ENCODE measurements at places on chromosomes 3 and 15.

GRCh38 chr3:29241855-29242254, 39.0 kb upstream of the RBMS3 start:
- no peak for DNase-seq

GRCh38 chr3:134860141-134860540, 65.1 kb downstream of the EPHB1 start:
- DNase-seq = no peak

DNA sequence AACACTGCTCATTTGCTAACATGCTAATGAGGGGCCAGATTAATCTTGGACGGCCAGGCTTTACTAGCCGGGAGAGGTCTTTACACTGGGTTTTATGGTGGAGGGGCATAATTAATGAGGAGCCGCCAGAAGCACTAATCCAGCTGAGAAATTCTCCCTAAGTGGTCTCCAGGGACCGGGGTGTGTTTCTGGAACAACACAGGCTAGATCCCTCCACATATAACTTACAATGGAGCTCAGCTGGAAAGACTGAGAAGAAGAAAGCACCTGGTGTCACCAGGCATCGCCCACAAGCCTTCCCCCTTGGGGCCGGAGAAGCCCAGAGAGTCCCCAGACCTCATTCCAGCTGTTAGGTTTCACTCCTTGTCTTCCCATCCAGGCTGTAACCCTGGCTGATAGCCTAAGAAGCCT, 127.5 kb downstream of the MEGF11 start:
- no peak for DNase-seq

- DNase-seq = no peak
Measured at GRCh38 chr3:52073490-52073889, 17.1 kb upstream of the DUSP7 start.

DNA sequence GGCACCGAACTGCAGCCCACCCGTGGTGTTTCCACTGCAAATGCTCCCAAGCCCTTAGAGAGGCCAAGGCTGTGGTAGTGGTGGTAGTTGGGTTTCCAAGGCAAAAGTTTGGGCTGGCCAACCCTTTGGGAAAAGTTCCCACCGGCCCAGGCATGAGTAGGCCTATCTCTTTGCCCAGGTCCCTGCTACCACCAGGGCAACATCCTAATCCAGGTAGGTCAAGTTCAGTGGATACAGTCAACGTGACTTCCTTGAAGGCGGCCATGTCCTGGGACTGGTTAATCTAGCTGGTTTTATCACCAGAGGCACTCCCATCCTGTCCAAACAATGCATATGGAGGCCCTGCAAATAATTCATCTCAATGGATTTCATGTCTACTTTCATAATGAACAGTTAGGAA, 1.6 kb upstream of the ONECUT1 start:
- DNase-seq = no peak

DNA sequence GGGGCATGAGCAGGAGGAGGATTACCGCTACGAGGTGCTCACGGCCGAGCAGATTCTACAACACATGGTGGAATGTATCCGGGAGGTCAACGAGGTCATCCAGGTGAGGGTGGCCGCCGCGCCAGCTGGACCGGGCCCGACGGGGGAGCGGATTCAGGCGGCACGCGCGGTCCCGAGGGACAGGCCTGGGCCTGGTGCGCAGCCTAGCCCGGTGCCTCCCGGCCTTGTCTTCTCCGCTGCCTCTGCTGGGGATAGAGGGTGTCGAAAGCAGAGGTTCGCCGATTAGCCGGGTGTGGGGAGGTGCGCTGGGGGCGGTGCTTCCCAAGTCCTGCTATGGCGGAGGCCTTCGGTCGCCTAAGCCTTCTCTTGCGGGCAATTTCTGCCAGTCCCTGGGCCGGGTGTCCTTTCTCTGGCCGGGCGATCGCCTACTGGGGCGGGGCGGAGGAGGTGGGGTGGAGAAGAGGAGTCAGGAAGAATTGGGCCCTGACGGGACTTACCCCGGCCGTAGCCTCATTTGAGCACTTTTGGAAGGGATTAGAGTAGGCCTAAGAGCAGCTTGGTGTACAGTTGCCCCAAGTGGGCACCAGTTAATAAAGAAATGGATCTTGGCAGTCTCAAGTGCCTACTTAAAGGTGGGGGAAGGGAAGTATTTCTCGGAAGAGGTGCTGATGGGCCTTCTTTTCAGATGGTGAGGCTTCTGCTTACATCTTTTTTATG, 940 bp downstream of the ARIH1 start:
- peak; percentile 94 for DNase-seq

DNA sequence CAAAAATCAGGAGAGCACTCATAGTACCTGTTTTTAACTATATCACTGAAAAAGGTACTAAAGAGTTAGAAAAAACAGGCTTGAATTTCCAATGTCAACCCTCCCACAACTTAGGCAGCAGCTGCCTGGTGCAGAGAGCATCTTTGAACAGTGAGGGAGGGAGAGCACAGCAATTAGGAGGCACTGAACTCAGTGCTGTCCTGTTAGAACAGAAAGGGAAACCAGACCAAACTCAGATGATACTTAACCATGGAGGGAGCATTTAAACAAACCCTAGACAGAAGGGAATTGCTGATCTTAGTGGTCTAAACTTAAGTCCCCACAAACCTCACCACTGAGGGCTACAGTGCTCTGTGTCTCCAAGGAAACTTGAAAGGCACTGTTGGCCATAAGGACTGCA, 179.2 kb upstream of the AGTR1 start:
- no peak for DNase-seq

DNA sequence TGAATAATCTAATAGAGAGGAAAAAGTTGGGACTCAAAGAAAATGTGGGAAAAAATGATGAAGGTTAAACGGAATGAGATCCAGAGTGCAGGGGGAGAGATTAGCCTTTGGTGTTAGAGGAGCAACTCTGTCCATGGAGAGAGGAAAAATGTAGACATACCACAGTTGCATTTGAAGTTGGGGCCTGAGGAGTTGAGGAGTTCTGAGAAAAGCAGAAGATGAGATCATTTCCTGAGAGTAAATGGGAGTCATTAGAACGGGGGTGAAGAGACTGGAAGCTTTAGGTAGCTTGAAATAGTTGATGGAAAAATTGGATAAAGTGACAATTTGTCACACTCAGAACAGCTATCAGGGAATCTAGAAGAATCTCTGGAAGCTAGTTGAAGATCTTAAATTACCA, 7.3 kb downstream of the CCR5AS start:
- no peak for DNase-seq

DNA sequence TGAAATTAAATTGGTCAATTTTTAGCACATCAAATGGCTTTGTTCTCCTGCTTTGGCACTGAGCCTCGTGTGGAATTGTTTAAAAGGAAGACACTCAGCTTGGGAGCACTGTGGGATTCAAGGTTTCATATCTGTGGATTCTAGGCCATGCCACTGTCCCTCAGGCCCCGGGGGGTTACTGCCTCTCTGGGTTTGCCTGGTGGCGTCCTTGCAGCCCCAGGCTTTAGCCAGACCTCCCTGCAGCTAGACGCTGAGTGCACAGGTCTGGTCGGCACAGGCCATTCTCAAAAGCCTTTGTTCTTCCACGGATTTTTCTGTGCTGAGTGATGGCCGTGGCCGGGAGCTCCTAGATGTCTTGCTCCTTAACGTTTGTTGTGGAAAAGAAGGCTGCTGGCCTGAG, 76.2 kb downstream of the CACNA2D3 start:
- DNase-seq = no peak

- DNase-seq = no peak
Measured at GRCh38 chr3:99626417-99626788, 12.0 kb upstream of the COL8A1 start.

DNA sequence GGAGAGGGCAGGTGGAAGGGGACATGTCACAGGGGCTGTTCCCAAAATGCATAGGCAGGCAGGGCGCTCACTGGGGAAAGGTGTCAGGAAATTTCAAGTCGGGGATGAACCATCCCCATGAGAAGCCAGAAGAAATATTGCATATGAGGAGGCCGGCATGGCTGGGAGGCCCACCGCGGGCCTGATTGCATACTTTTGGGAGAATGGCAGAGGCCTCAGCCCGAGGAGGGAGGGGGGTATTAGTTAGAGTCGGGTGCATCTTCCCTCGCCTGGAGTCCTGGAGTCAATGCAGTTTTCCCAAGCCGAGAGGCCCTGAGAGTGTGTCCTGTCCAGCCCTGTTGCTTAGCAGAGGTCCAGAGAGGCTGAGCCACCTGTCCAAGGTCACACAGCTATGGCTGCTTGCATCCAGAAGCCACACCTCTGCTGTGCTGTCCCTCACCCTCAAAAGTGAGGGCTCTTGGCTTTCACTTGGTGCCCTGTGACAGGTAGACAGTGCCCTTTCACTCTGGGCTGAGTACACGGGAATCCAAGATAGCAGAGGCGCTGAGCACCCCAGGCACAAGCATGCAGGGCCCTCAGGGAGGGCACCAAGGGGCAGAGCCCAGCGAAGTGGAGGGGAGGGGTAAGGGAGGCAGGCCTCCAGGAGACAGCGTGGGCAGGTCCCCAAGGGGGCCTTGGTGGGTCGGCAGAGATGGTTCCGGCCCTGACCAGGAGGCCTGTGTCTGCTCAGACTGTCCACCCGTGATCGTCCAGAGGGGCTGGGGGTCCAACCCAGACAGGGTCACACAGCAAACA, 48.5 kb downstream of the GRIP2 start:
- no peak for DNase-seq

GRCh38 chr3:30426293-30426993, 180.0 kb upstream of the TGFBR2 start:
- no peak for DNase-seq

- no peak for DNase-seq
Measured at GRCh38 chr3:134370611-134371531, 3.4 kb downstream of the AMOTL2 start.
